ENCODE measurements at places on chromosomes 5 and 9.
A peak's percentile ranks its signal among the peaks of the same experiment; 100 is the strongest.

DNA sequence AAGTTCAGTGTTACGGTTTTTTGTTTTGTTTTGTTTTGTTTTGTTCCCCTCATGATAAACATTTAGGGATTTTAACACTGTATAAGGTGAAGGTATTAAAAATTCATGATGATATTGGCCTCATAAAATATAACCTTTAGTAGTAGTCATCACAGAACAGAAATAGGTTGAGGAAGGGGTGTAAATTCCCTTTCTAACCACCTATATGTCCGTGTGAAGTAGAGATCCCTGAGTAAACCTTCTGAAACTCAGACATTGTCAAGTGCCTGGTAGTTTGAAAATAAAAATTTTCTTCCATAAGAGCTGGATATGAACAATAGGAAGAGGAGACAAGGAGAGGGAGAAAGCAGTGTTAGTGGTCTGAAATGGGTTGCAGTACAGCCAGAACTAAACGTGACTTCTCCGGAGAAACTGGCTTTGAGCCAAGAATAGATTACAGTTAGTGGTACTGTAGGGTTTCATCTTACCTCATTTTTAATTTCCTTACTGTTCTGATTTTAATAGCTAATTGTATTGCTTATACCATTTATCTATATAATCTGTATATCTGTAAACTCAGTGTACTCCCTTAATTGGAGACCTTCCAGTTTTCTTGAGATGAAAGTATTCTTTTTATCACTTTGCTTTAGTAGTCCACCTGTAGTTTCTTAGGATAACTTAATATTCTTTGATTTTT lies 18.3 kb downstream of the UGCG start:
- peak; percentile 42 for DNase-seq

DNA sequence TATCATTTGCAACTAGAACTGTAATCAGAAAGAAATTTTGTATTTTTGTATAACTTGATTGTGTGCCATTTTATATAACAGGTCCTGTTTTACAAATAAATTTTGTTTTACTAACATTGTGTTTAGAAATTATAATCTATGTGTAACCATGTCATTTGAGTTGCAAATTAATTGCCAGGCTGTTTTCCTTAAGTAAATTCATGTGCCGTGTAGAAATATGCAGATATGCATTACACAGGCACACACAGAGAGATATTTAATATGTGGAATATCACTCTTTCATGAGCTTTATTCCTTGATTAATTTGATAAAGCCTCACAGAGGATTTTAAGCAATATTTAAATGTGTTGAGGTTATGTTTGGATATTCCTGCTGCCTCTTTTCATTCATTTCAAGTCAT lies 56.5 kb upstream of the FSD1L start:
- no peak for DNase-seq

GRCh38 chr5:179798144-179798770 lies 4.5 kb downstream of the LTC4S start:
- DNase-seq, result no peak

DNA sequence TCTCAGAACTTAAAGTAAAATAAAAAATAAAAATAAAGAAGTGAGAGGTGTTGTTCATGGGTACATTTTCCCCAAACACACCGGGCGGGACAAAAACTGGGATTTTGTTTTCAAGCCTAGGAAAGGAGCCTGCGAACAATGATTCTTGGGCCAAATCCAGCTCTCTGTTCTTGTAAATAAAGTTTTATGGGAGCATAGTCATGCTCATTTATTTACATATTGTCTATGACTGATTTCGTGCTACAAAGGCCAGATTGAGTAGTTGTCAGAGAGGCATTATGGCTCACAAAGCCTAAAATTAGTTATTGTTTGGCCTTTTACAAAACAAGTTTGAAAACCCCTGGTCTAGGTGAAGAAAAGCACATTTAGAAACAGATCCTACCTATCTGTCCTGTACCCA lies 821.0 kb upstream of the GRAMD2B start:
- no peak for DNase-seq

- no peak for DNase-seq
These were observed 21.8 kb upstream of the JAKMIP2 start for GRCh38 chr5:147804334-147804733.

DNA sequence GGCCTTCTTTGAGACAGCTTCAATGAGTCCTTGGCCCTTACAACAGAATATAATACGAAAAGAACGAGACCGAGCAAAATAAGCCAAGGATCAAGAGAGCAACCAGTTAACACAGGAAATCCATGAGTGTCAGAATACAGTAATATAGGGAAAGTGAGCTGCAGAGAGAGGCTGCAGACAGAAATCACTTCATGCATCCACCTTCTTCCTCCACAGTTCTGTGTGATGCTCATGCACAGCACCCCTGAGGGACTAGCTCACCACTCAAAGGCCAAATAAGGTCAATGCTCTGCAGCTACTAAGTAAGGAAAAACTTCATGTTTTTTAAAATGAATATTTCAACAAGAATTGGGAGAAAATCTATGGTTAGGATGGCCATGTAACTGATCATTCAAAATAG lies 257.1 kb downstream of the MCTP1 start:
- DNase-seq, result no peak

DNA sequence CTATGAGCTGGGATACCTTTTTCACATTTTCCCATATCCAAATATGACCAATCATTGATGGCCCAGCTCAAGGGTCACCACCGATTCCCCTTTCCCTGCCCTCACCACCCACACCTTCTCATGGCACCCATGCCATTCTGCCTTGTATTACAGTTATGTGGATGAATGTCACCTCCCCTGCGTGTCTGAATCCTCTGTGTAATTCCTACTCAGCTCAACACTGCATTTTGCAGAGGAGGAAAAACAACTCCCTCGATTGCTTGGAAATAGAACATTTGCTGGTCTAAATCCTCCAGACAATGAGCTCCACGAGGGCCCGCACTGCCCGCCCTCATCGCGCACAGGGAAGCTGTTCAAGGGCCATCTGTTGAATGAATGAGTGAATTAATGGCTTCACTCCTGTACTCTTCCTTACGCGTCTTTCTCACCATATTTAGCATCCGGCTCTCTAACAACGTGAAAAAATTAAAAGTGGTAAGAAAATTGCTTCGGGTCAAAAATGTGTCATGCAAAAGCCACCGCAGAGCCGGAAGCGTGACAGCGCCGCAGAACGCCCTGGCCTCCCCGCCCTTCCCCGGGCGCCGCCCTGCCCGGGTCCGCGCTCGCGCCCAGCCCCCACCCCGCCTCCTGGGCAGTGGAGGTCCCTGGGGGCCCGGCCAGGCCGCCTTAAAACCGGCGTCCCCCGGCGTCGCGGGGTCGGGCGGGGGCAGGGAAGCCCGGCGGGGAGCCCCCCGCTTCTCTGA lies 704 bp downstream of the SUSD1 start:
- DNase-seq, result peak; percentile 52

DNA sequence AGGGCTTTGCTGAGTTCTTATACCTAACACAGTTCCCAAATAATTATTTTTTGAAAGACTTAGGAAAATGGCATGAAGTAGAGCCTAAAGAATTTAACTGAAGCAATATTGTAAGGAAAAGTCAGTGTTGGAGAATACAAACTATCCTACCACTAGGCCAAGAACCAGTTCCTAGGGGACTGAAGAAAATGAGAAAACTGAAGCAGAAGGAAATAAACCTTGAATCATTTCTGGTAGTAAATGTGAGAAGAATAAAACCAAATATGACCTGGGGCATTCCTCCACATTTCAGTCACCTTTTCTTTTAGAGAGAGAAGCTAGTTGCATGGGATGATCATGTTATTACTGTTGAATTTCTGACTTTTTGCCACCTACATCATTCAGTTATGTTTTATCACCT lies 1393.9 kb upstream of the C9orf72 start:
- no peak for DNase-seq

GRCh38 chr9:89744730-89745129 lies 139.9 kb downstream of the GADD45G start:
- DNase-seq, result peak; percentile 24

DNA sequence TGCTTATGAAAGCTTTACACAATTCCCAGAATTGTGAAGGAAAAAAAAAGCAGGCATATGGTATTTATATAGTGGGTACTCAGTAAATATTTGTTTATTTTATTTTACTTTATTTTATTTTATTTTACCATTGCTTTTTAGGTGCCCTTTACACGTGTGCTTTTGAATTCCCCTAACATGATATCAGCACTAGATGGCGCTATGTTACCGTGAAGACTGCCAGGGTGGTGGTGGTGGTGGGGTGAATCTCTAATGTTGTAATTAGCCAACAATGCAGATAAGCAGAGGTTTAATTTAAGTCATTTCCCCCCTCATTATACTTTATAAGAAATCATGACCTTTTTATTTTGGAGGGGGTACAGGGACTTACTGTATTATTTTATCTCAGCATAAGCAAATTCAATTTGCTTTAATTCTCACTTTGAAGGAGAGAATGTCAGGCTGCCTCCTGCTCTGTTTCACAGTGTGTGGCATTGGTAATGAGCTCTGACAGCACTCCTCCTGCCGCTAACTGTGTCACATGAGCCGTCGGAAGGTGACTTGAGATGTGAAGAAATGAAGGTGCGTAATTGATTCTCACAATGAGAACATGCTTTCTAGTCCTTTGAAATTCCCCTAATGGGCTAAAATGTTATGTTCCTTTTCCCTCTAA lies 165.6 kb downstream of the YTHDC2 start:
- DNase-seq, result peak; percentile 70

- DNase-seq, result peak; percentile 49
These were observed 116.9 kb downstream of the ARRDC3 start for GRCh38 chr5:91266184-91266705.

- DNase-seq, result peak; percentile 75
These were observed 27.8 kb downstream of the NFIL3 start for GRCh38 chr9:91395553-91396471.

- DNase-seq, result no peak
These were observed 193.7 kb downstream of the TLE4 start for GRCh38 chr9:79765466-79765865.

DNA sequence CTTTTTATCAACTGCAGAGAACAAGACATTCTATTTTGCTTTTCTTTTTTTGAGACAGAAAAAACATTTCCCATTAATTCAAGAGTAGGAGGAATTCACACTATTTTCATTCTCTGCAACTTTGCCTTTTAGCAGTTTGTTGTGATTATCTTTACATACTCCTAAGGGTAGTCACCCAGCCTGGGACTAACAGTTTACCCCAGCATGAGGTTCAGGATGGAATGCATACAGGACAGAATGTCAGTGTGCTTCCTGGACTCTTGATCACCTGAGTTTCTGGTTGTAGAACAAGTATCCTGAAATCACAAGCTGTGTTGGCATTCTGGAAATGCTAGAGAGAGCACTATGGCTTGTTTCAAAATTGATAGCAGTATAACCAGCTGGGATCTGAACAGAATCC lies 368.1 kb downstream of the KIF4B start:
- no peak for DNase-seq

GRCh38 chr5:137997726-137998213 lies 35.1 kb downstream of the FAM13B start:
- DNase-seq, result peak; percentile 18

DNA sequence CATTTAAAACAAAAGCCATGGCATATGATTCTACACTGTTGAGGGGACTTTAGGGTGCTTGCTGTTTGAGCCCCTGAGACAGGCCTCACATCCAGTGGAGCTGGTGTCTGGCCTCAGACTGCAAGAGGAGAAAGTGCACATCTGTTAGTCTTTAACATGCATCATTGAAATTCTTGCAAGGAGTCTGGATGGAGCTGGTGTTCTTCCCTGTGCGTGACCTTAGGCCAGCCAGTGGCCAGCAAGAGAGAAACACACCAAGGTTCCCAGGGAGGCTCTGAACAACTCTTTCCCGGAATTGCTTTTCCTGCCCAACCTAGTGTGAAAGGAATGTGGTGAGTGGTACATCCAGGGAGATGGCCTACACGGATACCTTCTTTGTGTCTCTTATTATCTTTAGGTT lies 282.8 kb upstream of the TNC start:
- no peak for DNase-seq

DNA sequence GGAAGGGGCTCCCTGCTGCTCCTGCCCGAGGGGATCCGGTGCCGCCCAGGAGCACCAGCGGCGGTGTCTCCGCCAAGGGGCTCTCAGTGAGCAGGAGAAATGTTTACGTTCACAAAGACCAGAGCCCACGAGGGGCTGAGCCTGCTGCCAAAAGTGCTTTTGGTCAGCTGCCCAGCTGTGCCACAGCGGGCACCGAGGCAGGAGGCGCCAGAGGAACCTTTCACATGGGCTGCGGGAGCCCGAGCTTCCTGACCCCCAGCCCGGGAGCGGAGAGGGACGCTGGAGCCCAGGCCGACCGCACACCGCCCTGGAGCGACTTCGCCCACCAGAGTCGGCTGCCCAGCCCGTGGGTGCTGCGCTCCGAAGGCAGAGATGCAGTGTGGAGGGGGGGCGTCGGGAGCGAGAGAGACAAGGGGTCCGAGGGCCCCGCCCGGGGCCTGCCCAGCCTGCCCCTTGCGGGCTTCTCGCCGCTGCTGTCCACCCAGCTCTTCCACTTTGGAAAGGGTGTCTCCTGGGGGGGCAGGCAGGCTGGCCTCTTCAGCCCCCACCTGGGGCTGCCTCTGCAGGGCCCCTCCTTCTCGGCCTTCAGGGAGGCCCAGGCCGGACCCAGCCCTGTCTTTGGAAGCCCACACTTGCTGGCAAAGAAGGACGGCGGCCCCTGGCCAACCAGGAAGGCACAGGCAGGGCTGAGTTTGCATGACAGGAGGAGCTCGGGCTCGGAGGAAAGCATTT lies 7.9 kb downstream of the PPP1R26 start:
- DNase-seq, result no peak

- DNase-seq, result no peak
These were observed 206.8 kb downstream of the SAXO1 start for GRCh38 chr9:18826248-18826647.

DNA sequence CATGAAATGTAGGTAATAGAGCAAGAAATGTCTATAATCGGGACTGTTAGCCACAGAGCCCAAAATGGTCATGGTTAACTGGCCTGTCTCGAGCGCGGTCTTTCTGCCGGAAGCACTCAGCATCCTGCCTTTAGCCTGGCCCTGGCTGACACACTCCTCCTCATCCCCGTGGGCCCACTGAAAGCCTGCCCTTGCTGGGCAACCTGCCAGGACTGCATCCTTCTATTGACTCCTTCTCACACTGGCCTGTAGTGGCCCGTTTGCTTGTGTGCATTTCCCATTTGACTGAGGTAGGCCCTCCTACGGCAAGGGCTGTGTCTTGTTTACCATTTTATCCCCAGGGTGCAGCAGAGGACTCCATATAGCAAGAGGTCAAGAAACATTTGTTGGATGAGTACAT lies 215.7 kb downstream of the ATPSCKMT start:
- DNase-seq, result no peak

GRCh38 chr9:86511614-86512360 lies 157.6 kb upstream of the TUT7 start:
- DNase-seq, result no peak

DNA sequence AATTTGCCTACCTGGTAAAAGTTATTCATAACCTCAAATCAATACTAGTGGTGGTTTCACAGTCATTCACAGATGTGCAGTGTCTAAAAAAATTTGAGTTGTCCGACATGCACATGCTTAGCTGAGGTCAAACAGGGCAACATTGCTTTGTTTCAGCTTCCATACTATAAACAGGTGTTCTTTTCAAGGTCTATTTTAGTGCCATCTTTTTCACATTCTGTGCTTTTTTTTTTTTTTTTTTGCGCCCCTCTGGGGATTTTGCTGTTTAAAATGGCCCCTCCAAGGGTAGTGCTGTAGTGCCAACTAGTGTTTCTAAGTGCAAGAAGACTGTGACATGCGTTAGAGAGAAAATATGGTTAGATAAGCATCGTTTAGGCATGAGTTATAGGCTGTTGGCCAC lies 14.5 kb downstream of the PHAX start:
- DNase-seq, result no peak

Data from MCF 10A (cell line).